ENCODE measurements at places on chromosomes 13 and 19.

- DNase-seq: no peak
Measured at GRCh38 chr13:28058866-28059613, 41.3 kb downstream of the FLT3 start.

DNA sequence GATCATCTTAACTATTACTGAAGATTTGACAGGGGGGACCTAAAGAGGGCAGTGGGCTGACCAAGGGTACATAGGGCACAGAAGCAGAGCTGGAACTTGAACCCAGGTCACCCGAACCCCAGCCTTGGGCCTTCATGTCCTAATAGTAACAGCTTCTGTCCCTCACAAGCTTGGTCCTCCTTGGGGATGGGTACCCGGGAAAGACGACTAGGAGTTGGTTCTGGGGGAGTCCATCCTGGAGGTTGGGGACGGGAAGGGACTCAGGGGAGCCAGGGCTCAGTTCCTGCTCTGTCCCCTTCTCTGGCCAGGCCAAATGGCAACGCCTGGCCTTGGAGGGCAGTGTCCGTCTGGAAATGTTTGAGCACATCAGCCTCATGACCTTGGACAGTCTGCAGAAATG, 39.6 kb upstream of the CYP4F8 start:
- no peak for DNase-seq

- no peak for DNase-seq
Measured at GRCh38 chr13:39602614-39603366, at the start of gene LHFPL6. Gene LHFPL6 (minus strand): TSS chr13:39603193.

DNA sequence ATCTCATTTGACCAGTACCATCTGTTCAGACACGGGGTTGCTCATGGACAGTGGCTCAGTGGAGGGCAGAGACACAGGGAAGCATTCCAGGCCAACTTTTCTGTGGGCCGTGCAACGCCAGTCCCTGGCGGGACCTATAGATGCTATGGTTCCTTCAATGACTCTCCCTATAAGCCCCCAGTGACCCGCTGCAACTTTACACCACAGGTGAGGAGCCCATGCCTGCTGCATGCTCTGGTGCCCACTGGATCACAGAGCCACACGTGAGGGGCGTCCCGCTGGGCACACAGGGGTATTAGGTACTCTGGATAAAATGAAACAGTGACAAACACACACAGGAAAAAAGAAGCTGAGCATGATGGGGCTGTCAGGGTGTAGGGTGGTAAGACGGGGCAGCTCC, 34.3 kb downstream of the LAIR2 start:
- no peak for DNase-seq

DNA sequence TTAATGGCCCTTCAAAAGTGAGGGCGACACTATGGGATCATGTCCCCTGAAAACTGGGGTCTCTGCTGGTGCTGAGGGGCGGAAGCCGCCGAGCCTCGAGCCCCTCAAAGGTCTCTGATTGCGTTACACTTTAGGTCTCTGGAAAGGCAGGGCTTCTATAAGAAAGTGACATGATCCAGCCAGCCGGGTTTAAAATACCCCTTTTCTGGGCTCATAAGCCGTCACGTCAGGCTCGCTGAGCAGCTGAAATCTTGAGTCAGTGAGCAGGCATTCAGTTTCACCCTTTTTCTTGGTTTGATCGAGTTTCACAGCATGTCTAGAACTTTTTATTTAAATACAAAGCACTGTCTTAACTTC, 600 bp upstream of the HMGB1 start:
- no peak for DNase-seq

- no peak for DNase-seq
Measured at GRCh38 chr13:25179832-25180774, 8.0 kb upstream of the AMER2 start.

GRCh38 chr19:45146251-45146650, 14.5 kb downstream of the NKPD1 start:
- no peak for DNase-seq

GRCh38 chr19:39544911-39545310, 5.0 kb upstream of the EID2 start:
- no peak for DNase-seq

- DNase-seq: no peak
Measured at GRCh38 chr13:38415233-38415632, 65.6 kb downstream of the UFM1 start.

- no peak for DNase-seq
Measured at GRCh38 chr19:37874784-37875183, 31.6 kb downstream of the WDR87 start.

- DNase-seq: no peak
Measured at GRCh38 chr19:49863935-49864320, 3.4 kb downstream of the PNKP start.

GRCh38 chr13:24180750-24181377, 20.3 kb downstream of the SPATA13 start:
- no peak for DNase-seq

Measured in esophagus squamous epithelium (tissue), 5 donors.